ENCODE measurements at places on chromosomes 5 and 9.

DNA sequence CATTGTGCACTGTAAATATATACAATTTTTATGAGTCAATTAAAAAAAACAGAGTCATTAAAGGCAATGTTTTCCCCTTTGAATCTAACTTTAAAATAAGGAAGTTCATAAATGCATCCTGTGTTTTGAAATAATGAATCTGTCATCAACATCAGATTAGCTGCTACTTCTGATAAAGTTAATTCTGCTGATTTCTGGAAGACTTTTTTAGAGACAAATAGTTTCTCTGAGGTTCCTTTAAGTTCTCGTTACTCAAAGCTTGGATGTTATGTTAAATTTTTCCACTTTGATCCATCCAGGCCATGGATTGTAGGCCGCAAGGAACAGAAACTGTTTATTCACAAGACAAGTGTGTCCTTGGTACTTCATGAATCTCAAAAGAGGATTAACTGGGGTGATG lies 115.5 kb downstream of the CARTPT start:
- no peak for DNase-seq

DNA sequence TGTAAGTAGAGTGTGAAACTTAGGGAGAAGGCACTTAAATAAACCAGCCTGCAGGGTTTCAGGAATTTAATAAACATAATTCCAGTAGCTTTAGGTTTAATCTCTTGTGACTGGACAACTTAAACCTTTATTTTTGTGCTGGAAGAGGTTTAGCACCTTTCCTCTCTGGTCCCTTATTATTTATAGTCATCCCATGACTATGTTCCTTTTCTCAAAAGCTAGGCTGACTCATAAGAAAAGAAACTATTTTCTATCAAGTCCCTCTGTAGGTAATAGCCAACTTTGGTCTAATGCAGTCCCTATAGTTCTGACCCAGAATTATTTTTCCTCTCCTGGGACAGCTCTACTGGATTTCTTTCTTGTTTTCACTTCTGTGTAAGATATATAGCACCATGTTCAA lies 588.9 kb downstream of the NR2F1-AS1 start:
- no peak for DNase-seq

GRCh38 chr9:35108461-35108860 lies 5.5 kb upstream of the STOML2 start:
- DNase-seq: no peak

DNA sequence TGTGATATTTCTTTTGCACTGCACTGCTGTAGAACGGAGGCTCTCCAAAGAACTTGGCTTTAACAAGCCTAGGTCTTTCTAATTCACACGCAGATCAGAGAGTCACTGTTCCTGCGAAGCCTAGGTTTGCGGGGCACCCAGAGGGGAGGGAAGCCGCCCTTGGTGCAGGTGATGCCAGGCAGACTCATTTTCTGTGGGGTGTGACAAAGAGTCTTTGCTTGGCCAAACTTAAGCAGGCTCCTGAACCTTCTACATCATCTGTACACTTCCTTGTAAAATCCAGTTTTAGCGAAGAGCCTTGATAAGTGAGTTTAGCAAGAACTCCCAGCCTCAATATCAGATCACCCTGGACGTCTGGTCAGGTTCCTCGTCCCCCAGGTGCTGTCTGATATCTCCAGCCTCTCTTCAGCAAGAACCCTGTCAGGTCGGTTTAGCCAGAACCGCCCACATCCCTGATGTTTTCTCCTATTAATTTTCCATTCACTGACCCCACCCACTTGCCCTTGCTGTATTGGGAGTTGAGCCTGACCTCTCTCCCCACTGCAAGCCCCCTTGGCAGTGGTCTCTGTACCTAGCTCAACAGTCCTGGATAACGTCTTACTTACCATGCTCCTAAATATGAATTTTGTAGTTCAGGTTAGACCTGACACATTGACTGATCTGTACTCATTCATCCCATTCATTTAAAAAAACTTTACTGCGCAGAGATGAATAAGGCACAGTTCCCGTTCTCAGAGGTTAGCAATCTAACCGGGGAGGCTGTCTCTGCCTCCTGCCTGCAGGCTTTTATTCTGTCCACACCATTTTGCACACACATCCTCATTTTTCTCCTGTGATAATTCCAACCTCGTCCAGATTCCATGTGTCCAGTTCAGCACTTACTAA lies 880 bp upstream of the UBAC1 start:
- no peak for DNase-seq

GRCh38 chr9:68895741-68896478 lies 118.0 kb downstream of the PRKACG start:
- DNase-seq: no peak

- no peak for DNase-seq
Observed at GRCh38 chr5:94526706-94527105, 91.7 kb downstream of the KIAA0825 start.

DNA sequence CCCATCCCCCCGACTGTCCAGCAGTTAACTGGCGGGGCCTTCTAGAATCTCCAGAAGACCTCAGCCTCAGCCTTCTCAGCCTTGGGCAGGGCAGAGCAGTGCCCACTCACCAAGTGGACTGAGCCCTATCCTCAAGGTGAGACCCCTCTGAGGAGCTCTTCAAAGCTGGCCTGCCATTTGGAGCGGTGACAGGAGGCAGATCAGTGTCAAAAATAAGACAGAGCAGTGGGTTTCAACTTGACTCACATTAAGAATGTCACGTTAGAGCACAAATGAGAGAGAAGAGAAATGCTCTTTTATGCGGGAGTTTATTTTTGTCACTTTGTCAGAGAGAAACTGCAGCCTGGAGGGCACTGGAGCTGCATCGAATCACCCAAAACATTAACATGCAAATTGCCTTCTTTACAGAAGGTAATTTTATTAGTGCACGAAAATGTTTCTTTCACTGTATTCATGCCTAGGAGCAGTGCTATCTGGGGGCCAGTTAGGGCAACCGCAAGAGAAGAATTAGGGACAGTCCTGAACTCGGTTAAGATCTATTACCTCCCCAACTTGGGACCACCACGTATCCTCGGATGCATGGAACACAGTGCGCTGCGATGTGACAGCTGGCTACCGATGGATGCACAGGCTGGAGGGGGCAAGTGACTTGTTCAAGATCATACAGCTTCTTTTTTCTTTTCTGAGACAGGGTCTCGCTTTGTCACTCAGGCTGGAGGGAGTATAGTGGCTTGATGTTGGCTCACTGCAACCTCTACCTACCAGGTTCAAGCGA lies 188.5 kb downstream of the DAB2IP start:
- DNase-seq: no peak

- no peak for DNase-seq
Observed at GRCh38 chr9:126722252-126722921, 82.5 kb upstream of the ZBTB43 start.

- DNase-seq: no peak
Observed at GRCh38 chr9:4020038-4020754, 279.7 kb downstream of the GLIS3 start.

GRCh38 chr9:99822806-99823591 lies 1.3 kb downstream of the NR4A3 start:
- no peak for DNase-seq

DNA sequence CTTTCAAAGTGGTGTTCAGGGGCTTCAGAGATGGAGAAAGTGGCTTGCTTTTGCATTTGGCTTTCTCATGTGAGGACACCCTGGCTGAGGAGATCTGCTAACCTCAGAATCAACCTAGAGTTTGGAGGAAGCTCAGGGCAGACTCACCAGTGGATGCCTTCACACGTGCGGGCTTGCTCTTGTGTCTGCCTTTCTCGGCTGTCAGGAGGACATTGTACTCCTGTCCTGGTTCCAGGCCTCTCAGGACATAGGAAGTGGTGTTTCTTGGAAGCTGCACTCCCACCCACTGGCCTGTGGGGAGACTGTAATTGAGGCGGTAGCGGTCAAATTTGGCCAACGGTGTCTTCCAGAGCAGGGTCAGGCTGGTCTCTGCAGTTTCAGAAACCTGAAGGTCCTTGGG lies 44.5 kb downstream of the TNC start:
- no peak for DNase-seq

- no peak for DNase-seq
Observed at GRCh38 chr5:172700365-172701290, 59.6 kb downstream of the NEURL1B start.

- no peak for DNase-seq
Observed at GRCh38 chr5:31866166-31866565, 227.2 kb downstream of the PDZD2 start.

DNA sequence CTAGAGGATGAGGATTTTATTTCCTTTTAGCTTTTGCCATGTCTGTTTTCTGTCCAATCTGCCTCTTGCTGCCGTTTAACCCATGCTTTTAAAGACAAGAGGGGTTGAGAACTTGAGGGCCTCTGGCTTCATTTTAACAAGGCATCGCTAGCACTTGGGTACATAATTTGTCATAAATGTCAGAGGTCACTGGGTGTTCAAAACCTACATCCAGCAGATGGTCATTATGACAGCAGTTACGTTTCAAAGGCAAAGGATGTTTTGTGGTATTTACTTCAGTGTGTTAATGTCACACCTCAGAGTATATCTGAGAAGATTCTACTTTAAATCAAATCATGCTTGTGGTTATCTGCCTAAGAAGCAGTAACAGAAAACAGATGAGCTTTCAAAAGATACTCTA lies 918.3 kb downstream of the NR2F1-AS1 start:
- DNase-seq: no peak

- DNase-seq: no peak
Observed at GRCh38 chr9:134166374-134166773, 2.0 kb upstream of the RNU6ATAC start.

GRCh38 chr5:114176356-114176755 lies 185.5 kb upstream of the KCNN2 start:
- peak; percentile 34 for DNase-seq

DNA sequence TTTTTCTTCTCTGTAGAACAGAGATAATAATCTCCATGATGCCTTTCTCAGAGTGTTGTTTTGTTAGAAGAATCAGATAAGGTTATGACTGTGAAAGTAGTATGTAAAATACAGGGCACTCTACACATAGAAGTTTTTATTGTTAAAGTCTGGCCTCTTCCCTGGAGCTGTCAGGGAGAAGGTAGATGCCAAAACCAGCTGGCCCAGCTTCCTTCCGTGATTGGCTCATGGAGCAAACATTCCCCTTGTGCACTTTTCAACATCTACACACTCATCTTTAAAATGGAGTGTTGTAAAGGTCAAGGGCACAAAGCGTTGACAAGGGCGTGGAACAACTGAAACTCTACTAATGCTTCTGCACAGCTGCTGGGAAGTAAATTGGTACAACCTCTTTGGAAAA lies 7.4 kb upstream of the RNF183 start:
- DNase-seq: no peak

DNA sequence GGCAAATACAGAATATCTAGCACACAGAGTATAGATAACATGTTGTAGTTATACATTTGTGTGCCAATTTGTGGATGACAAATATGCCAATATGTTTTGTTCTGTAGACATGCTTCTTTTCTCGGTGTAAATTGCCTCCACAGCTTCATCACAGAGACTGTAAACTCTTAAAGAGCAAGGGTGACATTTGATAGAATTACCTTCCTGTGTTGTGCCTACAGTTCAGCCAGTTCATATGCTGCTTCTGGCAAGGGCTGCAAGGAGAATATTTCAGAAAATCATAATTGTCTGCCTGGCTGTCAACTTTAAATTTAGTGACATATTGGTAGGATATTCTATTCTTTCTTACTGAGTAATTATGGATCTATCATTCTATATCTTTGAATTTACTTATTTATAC lies 155.1 kb downstream of the MAT2B start:
- DNase-seq: no peak

- DNase-seq: no peak
Observed at GRCh38 chr5:161544350-161544765, 2.2 kb downstream of the GABRB2 start.

DNA sequence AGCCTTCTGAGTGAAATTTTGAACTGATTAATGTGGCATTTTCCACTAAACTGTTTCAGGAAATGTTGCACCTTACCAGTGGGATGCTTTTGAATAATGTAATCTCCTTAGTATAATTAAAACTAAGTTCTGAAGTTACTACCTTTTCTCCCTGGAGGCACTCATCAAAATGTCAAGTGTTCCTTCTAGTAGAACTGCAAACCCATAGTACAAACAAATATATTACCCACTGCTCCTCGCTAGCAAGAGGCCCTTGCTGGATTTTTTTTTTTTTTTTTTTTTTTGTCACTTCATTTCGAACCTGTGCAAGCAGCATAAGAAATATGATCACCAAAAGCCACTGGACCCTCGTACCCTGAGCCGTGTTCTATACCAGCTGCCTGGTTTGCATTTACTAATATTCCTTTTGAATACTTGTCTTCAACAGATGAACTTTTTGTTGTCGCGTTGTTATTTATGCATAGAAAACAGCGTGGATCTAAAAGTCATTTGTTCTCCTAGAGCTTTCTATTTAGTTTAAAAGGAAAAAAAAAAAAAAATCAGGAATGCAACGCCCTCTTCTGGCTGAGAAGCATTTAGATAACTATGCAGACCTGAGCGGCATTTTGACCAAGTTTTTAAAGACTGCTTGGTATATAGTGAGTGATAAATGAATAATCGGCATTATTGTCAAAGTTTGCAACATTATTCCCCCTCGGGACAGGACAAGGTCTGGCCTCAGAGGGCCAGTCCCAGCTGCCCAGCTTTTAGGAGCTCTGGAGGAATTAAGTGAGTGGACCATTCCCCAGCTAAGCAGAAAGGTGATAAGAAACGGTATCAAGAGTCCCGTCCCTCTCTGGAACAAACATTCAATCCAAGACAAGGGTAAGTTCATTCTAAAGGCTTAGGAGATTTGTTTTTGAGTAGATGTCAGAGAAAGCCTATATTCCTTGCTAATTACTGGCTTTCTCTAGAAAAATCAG lies 162.5 kb upstream of the KIF2A start:
- DNase-seq: no peak

DNA sequence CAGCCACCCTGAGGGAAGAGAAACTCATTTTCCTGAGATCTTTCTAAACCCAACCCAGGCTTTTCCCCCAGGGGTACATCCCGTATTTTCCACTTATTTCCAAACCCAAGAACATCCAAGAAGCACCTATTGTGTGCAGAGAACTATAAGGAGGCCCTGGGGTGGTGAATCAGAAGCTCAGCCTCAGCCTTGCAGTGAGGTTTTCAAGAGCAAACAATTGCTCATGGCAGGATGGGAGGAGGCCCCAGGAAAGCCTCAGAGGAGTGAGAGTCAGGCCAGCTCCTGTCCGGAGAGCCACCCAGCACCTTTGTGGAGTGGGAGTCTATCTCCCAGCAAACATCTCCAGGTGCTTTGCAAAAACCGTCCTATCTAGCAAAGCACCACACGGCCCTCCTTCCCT lies 19.2 kb downstream of the NIPAL4 start:
- DNase-seq: no peak

DNA sequence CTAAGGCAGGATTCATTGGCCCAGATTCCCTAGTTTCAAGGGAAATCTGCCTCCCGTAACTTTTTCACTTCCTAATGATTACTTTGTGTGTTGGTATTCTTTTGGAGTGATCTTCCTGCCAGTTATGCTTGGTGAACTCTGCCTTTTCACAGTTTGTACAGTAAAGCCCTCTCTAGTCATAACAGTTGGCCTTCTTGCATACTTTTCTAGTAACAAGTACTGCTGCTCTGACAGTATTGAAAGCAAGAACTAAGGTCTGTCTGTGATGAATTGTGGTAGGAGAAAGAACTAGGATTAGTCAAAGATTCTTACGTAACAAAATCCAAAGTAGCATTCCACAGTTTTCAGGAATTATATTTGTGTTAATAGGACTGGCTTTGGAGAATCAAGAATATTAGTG lies 1457.2 kb upstream of the WWC1 start:
- DNase-seq: no peak

GRCh38 chr5:131749138-131749537 lies 47.7 kb downstream of the FNIP1 start:
- no peak for DNase-seq
